ENCODE measurements at places on chromosomes 1 and 21. TPM values are rescaled to one million over a fixed set of nuclear protein-coding genes. Genes with fewer than 3 reads are reported as not detected.

Gene RGSL1
- total RNA-seq, result not detected

DNA sequence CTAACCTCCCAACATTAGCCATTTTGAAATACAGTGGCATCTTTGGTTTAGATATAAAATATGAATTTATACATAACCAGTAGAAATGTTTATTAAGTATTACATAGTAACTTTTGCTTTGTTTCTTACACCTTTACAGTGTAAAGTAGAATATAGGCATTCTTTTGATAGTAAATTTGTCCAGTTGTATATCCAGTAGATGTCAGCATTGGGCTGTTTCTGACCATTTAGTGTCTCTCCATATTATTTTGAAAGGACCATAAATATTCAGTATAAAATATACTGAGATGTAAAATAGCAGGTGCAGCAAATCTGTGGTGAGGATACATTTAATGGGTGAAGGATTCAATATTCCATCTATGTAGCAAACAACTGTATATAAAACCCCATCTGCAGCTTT, 115.8 kb upstream of the ZRANB2 start:
- DNase-seq, result peak; percentile 39

DNA sequence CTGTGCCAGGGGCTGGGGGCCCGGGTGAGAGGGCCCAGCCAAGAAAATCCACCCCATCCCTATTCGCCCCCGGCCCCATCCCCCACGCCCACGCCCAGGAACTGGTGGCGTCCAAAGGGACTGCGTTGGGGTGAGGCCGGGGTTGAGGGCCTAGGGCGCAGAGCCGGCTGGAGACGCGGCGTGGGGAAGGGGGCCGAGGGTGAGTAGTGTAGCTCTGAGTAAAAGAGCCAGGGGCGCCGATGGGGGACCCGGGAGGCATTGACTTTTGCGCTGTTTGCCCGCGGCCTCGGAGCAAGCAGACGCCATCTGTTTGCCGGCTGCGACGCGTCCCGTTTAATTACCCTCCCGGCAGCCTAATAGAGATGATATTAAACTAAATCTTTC, 3.5 kb upstream of the DMRTA2 start:
- no peak for DNase-seq

DNA sequence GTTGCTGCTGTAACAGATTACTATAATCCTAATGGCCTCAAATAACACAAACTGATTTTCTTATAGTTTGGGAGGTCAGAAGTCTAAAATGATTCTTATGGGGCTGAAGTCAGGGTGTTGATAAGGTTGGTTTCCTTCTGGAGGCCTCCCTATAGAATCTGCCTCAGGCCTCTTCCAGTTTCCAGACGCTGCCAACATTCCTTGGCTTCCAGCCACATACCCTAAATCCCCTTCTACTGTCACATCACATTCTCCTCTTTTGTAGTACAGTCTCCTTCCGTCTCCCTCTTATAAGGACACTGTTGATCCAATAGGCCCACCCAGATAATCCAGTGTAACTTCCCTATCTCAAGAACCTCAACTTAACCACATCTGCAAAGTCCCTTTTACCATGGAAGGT, 145.3 kb upstream of the NCAM2 start:
- no peak for DNase-seq

- no peak for DNase-seq
Measured at GRCh38 chr1:197249324-197249723, 18.7 kb upstream of the CRB1 start.
